ENCODE measurements at places on chromosomes 3 and 15.

- no peak for DNase-seq
Measured at GRCh38 chr3:56887402-56888025, 85.8 kb upstream of the ARHGEF3 start.

DNA sequence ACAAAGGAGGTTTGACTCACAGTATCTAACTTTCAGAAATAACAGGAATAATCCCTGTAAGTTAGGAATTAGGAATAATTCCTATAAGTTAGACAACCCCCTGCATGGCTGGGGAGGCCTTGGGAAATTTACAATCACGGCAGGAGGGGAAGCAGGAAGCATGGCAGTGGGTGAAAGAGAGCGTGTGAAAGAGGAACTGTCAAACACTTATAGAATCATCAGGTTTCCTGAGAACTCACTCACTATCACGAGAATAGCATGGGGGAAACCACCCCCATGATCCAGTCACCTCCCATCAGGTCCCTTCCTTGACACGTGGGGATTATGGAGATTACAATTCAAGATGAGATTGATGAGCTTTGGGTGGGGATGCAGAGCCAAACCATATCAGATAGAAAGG, 385.5 kb downstream of the IL20RB start:
- DNase-seq: no peak

DNA sequence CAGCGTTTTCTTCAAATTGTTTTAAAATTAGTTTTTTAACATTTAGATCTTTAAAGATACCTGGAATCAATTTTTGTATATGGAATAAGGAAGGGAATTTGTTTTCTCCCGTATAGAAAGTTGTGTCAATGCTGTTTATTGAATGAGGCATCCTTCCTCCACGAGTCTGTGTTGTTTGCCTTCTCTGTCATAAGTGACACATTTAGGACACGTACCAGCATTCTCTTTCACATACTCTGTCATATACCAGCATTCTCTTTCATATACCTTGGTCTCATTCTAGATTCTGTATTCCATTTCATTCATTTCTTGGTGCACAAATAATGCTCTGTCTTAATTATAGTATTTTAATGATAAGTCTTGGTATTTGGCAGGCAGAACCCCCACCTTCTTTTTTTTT, 10.3 kb downstream of the ATP11B start:
- no peak for DNase-seq

DNA sequence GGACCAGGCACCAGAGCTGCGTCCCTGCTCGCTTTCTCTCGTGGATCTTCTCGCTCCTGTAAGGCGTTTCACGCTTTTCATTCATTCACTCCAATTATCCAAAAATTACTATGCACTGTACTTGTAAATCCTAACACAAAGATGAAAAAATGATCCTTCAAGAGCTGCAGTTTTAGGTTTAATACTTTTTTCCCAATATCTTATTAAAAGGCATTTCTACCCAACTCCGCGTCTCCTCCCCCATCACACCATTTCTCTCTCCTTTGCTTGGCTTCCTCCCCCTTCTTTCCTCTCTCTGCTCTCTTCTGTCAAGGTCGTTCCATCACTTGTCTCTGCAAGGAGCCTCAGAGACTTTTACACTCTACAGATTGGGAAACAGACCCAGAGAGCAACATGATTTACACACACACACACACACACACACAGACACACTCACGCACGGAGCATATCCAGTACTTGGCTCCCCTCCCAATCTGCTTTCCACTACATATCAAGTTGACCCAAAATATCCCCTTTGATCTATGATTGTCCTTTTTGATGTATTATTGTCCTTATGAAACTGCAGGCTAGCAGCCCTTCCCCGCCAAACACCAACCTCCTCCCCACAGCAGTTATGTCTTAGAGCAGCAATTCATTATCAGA, 479 bp upstream of the CLDN1 start:
- no peak for DNase-seq

DNA sequence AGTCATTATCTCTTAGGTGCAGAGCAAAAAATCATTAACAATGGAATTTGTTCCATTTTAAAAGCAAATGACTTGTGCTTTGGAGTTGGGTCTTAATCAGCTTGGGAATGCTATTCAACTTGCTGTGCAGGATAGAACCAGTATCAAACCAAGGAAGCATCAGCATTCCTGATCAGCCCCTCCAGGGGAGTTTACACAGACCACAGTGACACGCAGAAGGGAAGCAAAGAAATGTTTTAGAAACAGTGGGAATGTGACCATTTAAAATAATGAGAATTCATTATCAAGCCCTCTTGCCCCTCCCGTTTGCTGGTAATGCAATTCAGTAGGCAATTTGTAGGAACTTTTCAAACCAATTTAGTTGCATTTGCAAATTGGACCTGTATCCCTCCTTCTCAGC, 155.1 kb downstream of the LRTM1 start:
- no peak for DNase-seq

GRCh38 chr3:168512802-168513201, 417.1 kb upstream of the GOLIM4 start:
- no peak for DNase-seq

- peak; percentile 93 for DNase-seq
Measured at GRCh38 chr15:81338170-81339007, 14.4 kb upstream of the STARD5 start.

GRCh38 chr3:64266065-64266931, 41.0 kb upstream of the PRICKLE2 start:
- peak; percentile 91 for DNase-seq

DNA sequence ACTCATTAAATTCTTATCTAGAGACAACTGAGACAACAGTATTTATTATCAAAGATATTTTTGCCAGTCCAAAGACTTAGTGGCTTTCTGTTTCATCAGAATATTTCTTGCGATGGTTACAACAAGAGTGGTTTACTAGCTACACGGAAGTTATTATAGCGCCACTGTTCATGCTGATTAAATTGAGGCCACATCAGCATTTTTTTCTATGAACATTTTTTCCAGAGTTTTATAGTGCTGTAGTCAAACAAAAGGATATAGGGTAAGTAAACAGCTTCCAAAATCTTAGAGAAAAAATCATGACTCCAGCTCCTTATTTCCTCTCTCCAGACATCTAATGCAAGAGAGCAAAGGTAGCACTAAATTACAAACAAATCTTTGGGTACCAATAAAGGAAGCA, 1264.4 kb downstream of the ZPLD1 start:
- no peak for DNase-seq

- no peak for DNase-seq
Measured at GRCh38 chr3:181363231-181363630, 348.5 kb upstream of the SOX2 start.

DNA sequence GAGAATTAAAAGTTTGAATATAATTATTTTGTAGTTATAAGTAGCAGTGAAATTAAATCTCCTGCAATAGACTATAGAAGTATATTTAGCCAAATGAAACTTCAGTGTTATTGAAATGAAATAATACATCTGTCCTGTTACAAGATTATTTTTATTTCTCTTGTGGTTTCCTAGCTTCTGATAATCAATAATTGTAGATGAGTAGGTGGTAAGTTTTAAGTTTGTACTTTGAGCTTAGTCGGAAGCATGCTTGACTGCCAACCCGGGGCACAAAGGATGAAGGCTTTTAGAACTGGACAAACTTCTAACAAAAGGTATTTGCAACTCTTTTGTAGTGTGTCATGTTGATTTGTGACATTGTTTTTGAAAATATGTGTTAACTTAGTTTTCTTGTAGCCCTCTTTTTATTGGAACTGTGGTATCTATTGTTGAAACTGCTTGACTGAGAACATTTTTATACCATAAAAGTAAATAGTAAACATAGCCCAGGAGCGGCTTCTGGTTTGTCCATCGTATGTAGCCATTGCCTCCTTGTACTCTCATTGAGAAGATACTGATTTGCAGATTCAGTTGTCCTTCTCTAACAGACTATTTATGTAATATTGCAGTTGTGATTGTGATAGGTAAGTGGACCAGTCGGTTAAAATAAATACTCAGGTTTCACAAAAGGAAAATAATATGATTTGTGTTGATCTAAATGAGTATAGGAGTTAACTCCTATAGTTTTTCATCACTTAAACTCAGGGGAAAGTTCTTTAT, 2.9 kb downstream of the CTNNB1 start:
- DNase-seq: no peak

DNA sequence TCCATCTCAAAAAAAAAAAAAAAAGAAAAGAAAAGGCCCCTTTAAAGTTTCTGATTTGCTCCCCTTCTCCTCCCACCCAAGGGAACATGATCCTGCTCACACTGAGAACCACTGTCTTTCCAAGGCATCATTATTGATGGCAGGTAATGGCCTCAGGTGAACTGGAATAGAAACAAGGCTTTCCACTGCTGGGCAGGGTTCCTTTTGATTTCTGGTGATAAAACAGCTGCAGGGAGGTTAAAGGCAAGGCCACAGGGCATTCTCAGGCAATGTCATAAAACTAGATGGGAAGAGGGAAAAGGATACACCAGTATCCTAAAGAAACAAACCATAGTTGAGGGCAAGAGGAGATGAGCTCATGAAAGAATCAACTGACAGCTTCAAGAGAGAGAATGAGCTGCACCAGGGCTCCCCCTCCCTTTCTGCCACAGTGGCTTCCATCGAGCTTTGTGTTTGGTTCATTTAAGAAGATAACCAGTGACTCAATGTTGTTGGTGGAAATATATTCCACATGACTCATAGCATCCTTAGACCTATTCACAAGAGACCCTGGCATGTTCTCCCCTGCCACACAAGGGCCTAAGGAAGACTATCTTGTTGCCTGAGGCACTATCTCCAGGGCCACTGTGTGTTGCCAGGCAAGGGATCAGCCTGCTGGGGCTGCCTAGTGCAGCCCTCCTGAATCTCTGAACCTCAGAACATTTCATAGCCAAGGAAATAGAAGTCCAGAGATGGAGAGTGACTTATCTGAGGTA, 86.4 kb downstream of the WDR76 start:
- peak; percentile 99 for DNase-seq

DNA sequence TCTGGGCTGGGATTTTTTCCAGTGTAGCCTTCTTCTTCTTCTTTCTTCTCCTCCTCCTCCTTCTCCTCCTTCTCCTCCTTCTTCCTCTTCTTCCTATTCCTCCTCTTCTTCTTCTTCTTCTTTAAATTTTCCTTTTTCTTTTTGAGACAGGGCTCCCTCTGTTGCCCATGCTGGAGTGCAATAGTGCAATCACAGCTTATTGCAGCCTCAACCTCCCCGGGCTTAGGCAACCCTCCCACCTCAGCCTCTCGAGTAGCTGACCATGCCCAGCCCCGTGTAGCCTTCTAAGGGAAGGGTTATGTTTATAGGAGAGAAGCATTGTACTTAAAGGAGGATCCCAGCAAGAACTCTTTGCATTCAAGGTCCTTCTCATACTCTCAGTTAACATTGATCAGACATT, 24.0 kb upstream of the MYO1E start:
- no peak for DNase-seq

DNA sequence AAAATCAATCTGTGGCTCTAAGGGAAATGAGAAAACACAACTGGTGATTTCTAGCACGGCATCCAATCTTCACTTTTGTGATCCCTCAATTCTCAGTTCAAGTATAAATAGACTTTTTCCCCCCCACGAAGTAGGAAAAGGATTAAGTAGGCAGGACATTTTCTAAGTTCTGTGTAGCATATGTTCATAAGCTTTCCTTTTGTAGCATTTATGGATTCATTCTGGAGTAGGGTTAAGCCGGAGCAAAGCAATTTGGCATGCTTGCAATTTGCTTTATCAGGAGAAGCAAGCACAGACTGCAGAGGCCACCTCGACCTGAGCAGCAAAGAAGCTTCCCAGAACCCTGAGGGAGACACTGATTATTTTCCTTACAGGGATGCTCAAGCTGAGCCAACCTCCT, 66.3 kb downstream of the FHIT start:
- no peak for DNase-seq

GRCh38 chr3:169173231-169173630, 490.3 kb downstream of the MECOM start:
- DNase-seq: no peak

DNA sequence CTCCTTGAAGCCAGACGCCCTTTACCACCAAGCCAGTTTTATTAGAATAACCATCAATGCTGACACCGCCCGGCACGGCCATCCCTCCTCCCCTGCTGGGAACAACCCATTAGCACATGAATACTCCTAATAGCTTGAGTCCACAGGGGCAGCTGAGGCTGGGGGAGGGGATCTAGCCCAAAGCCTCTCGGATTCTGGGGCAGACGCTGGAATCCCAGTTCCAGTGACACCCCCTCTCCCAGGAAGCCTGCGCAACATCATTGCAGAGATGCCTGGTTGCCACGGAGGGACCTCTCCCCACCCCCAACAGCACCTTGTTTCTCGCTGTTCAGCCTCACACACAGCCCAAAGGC, 1.2 kb upstream of the LINGO1 start:
- DNase-seq: no peak

GRCh38 chr15:38406436-38406835, 47.5 kb upstream of the FAM98B start:
- no peak for DNase-seq

GRCh38 chr15:87746333-87746732, 510.2 kb downstream of the NTRK3 start:
- no peak for DNase-seq

- no peak for DNase-seq
Measured at GRCh38 chr3:33426630-33427317, 13.4 kb downstream of the UBP1 start.

DNA sequence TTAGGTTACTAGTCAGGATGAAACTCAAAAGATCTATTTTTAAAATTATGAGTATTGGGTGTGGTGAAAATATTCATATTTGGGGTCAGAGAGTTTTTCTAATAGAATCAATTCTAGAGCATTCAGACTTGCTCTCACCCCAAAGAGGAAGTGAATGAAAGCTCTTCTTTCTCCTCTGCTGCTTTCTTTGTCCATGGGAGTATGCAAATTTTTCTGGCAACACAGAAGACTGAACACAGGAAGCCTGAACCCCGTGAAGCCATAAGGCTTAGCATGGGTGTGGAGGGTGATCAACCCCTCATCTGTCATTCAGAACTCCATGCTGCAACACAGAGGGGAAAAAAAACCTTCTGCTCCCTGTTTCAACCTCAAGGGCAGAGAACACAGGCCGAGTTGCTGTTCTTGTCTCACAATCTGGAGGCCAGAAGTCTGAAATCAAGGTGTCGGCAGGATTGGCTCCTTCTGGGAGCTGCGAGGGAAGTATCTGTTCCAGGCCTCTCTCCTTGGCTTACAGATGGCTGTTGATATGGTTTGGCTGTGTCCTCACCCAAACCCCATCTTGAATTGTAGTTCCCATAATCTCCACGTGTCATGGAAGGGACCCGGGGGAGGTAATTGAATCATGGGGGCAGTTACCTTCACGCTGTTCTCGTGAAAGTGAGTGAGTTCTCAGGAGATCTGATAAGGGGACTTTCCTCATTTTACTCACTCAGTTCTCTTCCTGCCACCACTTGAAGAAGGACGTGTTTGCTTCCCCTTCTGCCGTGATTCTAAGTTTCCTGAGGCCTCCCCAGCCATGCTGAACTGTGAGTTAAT, 33.7 kb upstream of the CD47 start:
- DNase-seq: no peak

- DNase-seq: no peak
Measured at GRCh38 chr3:187919048-187919447, 173.8 kb upstream of the BCL6 start.

GRCh38 chr3:146536681-146537080, 7.7 kb downstream of the PLSCR1 start:
- DNase-seq: no peak

DNA sequence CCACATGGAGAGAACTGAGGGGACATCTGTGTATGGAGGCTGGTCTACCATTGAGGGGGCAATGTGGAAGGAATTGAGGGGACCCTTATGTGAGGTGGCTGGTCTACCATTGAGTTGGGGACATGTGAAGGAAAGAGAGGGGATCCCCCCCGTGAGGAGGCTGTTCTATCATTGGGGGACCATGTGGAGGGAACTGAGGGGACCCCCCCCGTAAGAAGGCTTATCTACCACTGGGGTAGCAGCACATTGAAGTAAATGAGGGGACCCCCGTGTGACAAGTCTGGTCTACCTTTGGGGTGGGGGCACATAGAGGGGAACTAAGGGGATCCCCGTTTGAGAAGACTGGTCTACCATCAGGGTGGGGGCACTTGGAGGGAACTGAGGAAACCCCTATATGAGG, 158.0 kb downstream of the FBLN2 start:
- DNase-seq: no peak
